ENCODE measurements at places on chromosomes 6 and 20.

- no peak for DNase-seq
Observed at GRCh38 chr6:75351570-75351969, 67.0 kb upstream of the TMEM30A start.

DNA sequence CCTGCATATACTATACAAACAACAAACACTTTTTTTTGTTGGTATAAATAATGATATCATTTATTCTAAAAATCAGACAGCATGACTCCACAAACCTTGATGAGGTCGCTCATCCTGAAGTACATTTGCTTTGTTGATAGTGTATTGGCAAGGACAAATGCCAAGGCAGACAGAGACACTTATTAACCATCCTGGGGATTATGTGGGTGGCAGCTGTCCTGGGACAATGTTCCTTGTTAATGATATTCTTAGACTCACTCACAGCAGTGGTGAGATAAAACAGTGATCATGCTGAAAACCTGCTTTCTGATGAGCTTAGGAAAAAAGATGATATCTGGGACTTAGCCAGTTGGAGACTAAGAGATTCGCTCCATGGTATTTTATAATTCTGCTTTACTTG, 85.4 kb upstream of the OGFRL1 start:
- DNase-seq = no peak

- DNase-seq = no peak
Observed at GRCh38 chr6:47358440-47359225, 48.9 kb upstream of the TNFRSF21 start.

GRCh38 chr6:72769459-72770125, 147.7 kb downstream of the KCNQ5 start:
- DNase-seq = no peak

- no peak for DNase-seq
Observed at GRCh38 chr6:68476611-68477010, 158.5 kb upstream of the ADGRB3 start.

DNA sequence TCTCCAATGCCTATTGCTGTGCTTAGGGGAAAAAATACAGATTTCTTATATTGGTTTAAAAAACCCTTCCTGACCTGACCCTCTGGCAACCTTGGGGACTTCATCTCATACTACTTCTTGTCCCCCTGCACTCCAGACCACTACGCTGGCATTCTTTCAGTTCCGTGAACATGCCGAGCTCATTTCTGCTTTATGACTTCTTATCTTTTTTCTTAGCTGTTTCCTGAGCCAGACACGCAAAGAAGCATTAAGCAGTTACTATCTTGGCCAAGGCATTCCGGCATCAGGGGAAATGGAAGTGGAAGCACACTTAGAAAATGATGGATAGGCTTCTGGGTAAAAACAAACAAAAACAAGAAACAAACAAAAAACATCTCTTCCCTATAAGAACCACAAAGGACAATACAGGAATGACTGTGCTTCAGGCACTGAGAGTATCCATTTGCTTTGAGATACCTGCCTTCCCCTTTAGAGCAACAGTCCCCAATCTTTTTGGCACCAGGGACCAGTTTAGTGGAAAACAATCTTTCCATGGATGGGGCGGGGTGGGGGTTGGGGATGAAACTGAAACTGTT, 4.4 kb upstream of the CCDC28A start:
- no peak for DNase-seq

DNA sequence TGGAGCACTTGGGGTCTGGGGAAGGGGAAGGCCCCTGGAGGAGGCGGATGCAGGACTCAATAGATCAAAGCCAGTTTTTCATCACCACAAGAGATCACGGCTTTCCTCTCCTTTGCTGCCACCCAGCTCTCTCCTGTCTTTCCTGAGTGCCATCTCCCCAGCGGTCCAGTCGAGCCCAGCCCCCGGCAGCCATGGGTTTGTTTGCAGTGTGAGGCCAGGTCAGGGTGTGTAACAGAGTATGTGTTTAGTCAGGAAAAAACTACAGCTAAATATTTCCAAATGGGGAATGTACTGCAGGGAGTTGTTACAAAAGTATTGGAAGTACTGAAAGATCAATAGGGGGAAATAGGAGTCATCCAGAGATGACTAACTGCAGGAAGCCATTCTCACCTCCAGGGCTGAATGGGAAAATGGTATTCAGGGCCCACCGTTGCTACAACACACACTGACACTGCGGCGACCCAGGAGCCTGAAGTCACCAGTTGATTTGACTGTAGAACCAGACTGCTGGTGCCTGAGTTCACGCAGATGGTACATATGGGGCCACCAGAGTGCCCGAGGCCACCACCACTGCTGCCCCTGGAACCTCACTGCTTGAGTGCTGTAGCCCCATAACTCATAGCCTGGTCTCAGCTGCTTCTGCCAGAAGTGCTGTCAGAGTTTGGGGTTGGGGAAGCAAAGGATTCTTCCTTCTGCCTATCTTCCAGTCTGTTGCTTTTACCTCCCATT, 23.6 kb upstream of the FANCE start:
- DNase-seq = no peak

DNA sequence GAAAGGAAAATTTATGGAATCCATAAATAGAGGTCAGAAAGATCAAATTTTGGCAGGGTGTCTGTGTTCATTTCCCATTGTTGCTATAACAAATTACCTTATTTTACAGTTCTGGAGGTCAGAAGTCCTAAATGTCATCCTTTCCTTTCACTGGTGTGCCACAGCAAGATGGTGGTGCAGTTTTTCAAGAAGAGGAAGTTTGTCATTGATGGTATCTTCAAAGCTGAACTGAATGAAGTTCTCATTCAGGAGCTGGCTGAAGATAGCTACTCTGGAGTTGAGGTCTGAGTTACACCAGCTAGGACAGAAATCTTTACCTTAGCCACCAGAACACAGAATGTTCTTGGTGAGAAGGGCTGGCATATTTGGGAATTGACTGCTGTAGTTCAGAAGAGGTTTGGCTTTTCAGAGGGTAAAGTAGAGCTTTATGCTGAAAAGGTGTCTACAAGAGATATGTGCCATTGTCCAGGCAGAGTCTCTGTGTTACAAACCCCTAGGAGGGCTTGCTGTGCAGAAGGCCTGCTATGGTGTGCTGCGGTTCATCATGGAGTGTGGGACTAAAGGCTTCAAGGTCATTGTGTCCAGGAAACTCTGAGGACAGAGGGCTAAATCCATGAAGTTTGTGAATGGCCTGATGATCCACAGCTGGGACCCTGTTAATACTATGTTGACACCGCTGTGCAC, 7.2 kb upstream of the CCNC start:
- DNase-seq = no peak

DNA sequence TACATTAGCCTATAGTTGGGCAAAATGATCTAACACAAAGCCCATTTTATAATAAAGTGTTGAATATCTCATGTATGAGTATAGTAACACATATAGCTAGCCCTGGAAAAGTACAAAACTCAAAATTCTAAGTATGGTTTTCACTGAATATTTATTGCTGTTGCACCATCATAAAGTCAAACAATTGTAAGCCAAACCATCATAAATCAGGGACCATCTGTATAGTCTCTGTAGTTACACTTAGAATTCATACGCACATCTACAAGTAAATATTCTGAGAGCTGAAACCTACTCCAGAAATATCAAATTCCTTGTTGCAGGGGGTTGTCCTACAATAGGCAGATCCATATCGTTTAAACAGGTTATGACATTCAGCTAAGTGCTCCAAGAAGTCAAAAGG, 817.3 kb downstream of the BCKDHB start:
- no peak for DNase-seq

- DNase-seq = peak; percentile 85
Observed at GRCh38 chr6:158869826-158870648, 50.9 kb upstream of the EZR start.

- no peak for DNase-seq
Observed at GRCh38 chr6:25504661-25505060, 147.4 kb upstream of the SCGN start.

- DNase-seq = no peak
Observed at GRCh38 chr6:137147195-137147594, 26.2 kb downstream of the IL22RA2 start.

DNA sequence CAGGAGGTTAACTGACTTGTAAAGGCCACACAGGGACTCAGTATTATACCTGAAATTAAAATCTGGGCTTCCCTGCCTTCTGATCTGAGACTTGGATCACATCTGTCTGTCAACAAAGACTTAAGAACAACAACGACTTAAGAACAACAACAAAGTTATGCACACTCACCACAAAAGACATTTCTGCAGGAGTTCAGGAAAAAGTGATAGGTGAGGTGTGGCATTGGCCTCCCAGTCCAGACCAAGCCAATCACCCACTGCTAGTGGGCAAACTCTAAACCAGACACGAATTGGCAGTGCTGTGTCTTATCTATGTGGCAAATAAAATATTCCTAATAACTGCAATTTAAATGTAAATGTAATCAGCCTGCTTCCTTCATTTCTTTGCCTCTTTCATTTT, 61.3 kb downstream of the PRDM1 start:
- no peak for DNase-seq

DNA sequence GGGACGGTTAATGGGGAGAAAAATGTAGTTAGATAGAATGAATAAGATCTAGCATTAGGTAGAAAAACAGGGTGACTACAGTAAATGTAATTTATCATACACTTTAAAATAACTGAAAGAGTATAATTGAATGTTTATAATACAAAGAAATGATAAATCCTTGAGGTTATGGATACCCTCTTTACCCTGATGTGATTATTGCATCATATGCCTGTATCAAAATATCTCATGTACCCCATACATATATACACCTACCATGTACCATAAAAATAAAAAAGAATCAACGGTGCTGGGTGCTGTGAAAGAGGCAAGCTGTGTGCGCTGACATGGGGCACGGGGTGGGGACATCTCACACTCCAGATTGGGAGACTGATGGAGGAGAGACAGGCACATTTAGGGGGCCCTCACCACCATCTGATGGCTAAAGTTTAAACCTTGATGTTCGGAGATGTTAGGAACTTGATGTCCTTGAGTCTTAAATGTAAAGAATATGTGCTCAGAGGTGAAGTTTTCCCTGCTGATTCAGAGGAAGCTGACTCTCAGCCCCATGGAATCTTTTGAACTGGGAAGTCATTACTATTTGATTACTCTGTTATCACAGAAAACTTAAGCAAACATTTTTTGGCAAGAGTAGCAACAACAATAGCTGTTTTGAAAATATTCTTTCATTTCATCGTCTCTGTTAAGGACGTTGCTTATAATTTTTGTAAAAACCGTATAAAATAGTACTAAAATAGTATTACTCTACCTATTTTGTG, 26.4 kb upstream of the RFPL4B start:
- no peak for DNase-seq

- DNase-seq = no peak
Observed at GRCh38 chr20:43957392-43957791, 42.7 kb downstream of the TOX2 start.

GRCh38 chr20:33673410-33674293, 576 bp downstream of the NECAB3 start:
- DNase-seq = peak; percentile 67

Measured in 8988T (cell line).